ENCODE measurements at places on chromosomes 6 and 20.

DNA sequence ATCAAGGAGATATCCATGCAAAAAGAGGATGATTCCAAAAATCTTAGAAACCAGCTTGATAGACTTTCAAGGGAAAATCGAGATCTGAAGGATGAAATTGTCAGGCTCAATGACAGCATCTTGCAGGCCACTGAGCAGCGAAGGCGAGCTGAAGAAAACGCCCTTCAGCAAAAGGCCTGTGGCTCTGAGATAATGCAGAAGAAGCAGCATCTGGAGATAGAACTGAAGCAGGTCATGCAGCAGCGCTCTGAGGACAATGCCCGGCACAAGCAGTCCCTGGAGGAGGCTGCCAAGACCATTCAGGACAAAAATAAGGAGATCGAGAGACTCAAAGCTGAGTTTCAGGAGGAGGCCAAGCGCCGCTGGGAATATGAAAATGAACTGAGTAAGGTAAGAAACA is 10.1 kb upstream of the SNRNP48 start:
- DNase-seq: no peak

GRCh38 chr20:60762386-60762785 is 489.7 kb upstream of the CDH4 start:
- DNase-seq: no peak

DNA sequence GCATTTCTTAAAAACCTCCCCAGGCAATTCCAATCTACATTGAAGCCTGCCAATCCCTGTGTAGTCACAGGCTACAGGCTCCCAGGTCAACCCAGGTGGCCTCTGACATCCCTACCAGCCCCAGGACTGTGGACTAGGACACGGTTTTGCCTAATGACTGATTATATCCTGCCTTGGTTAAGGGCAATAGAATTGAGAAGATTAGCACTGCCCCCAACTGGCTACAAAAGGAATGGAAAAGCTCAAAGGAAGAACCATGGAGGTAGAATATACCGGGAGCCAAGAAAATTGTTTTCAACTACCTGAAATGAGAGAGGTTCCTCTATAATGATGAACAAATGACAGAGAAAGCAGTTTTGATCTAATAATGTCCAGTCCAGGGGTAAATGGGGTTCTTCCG is 421.1 kb upstream of the AGPAT4 start:
- no peak for DNase-seq

- DNase-seq: no peak
Observed at GRCh38 chr20:23293689-23294088, 56.9 kb upstream of the NXT1 start.

DNA sequence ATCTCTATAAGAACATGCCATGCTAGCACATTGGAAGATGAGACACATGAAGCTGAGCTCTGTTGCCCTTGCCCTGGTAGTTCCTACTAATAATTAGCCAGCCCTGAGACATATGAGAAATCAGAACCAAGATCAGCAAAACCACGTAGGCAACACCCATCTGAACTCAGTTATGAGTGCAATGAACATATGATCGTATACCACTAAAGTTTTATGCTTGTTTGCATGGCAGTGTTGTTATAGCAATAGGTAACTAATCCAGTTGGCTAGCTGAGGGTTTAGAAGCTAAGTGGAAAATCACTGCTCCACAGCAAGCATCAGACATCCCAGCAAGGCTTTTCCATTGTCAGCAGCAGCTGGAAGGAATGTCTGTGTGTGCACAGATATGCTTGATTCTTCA is 180.7 kb downstream of the BTBD3 start:
- DNase-seq: no peak

DNA sequence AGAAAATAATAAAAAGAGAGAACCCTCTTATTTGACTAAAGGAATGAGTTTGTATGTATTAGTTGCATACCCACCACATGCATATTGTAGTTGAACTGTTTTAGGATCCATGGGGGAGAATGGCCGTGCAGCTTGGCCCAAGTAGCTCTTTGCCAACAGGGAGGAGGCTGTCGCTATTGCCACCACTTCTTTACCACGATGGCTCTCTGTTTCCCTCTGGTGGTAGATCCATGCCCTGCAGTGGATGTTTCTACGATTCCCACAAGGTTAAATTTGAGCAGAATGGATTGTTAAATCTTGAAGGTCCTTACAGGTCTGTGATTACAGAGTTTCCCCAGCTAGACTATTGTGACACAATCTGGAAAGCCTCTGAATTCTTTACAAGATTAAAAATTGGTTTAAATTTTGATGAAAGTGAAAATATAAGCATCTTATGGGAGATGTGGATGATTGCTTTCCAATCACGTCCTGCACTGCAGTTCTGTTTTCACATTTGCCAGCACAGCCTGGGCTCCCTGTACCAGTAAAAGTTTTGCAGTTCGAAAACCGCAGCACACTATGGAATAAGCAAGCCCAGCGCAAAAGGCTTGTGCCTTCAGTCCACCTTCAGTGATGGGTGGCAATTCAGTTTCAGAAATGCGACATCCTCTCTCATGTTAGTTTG is 34.4 kb upstream of the FNDC1 start:
- peak; percentile 85 for DNase-seq

GRCh38 chr20:5614506-5614905 is 135.7 kb upstream of the SHLD1 start:
- DNase-seq: no peak

DNA sequence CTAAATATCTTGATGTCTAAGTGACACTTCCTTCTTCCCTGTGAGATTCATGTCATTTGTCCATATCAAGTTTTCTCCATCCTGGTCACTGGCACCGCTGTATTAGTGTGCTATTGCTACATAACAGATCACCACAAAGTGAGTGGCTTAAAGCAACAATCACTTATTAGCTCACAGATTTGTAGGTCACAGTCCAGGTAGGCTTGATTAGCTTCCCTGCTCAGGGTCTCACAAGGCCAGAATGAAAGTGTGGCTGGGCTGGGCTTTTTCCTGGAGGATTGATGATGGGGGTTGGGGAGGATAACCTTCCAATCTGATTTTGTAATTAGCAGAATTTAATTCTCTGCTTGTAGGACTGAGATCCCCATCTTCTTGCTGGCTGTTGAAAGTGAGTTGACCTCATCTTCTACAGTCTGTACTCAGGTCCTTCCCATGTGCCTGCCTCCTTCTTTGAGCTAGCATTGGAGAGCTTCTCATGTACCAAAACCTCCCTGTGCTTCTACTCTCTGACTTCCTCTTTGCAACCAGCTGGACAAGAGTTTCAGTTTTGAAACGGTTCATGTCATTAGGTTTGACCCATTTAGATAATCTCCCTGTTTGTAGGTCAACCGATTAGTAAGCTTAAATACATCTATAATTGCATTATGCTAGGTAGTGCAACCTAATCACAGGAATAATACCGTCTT is 152.4 kb upstream of the MAN1A1 start:
- DNase-seq: no peak

DNA sequence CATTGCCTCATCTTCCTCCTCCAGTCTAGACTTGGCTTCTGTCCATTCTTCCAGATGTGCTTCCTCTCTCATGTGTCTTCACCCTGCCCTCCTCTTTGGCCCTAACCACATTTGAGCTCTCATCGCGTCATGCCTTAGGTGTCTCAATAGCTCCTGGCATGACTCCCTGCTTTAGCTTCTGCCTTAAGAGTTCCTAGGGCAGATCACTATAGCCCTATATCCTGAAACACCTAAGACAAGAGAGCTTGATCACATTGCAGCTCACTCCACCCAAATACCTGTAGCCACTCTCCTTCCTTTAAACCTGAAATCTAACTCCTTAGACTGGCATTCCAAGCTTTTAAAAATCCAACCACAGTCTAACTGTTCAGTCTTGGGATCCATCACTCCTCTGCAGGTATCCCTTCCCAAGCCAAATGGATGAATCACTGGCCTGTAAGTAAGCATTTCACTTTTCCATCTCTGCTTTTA is 69.0 kb upstream of the STXBP5 start:
- no peak for DNase-seq

DNA sequence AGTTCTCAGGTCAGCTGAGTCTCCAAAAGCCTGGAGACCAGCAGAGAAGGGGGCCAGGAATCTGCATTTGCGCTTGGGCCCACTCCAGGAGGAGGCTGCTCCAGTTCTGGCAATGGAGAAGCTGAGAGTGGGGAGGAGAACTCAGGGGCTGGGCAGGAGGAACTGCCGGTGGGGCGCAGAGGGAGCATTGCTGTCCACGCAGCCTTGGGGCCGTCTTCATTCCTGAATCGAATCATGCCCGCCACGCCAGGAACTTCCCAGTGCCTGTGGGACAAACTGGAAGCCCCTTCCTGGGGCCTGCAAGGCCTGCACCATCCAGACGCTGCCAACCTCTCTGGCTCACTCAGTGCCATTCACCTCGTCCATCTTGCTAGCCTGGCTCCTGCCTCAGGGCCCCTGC is 16.9 kb downstream of the RAB44 start:
- DNase-seq: no peak

DNA sequence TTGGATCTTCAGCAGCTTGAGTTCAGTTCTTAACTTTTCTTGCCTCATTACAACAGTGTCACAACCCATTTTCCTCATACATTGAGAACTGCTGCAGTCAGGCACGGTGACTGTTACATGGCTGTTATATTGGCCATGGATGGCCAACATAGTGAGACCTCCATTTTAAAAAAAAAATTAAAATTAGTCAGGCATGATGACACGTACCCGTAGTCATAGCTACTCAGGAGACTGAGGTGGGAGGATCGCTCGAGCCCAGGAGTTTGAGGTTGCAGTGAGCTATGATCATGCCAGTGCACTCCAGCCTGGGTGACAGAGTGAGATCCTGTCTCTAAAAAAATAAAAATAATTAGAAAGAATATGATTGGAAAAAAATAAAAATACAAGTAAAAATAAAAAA is 9.9 kb upstream of the MMP24 start:
- DNase-seq: no peak

- no peak for DNase-seq
Observed at GRCh38 chr6:118791499-118791898, 102.5 kb upstream of the ASF1A start.

- DNase-seq: no peak
Observed at GRCh38 chr6:3226042-3226441, 1.4 kb downstream of the TUBB2B start.

GRCh38 chr6:165702669-165703068 is 39.6 kb upstream of the PDE10A start:
- DNase-seq: no peak

DNA sequence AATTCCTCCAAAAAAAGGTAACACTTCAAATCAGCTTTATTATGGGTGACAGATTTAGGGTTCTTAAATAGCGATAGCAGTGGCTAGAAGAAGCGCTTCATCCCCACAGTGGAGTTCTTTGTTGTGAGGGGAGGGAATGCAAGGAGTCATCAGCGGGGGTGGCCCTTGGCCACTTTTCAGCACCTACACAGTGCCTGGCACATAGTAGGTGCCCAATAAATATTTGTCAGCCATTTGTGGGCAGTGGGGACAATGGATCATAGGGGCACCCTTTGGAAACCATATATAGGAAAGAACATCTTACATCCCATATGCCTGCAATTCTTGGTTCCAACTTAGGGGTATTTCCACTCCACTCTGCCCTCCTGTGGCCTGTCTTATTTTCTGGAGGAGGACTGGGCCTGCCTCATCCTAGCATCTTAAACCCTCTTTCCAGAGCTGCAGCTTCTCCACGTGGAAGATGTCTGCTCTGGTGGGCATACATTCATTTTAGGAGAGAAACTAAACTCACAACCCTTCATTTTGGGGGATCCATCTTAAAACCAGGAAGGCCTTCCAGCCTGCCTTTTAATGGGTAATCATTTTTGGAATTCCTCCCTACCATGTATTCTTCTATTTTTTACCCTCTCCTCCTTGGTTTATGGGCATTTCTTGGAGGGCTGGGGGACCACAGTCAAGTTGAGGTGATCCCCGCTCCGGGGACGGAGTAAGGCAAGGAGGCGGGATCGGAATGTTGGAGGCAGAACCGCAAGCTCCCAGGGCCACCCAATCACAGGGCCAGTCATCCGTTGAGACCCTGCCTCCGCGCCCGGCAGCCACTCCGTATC is 2.6 kb upstream of the GPSM3 start:
- DNase-seq: no peak

GRCh38 chr6:115594891-115595290 is 465.8 kb downstream of the FRK start:
- no peak for DNase-seq

DNA sequence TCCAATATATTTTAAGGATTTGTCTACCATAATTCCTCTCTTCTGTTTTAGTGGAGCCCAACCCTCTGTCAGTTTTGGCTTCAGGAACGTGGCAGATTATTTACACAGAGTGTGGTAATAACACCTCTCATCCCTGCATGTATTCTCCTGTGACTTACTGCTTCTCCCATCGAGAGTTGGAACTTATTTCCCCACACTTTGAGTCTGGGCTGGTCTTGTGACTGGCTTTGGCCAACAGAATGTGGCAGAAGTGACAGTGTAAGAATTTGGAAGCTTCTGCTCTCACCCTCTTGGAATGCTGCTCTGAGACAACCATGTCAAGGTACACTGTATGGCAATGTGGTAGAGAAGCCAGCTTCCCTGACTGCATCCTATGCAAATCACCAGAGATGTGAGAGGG is 407.7 kb downstream of the EPM2A start:
- no peak for DNase-seq

DNA sequence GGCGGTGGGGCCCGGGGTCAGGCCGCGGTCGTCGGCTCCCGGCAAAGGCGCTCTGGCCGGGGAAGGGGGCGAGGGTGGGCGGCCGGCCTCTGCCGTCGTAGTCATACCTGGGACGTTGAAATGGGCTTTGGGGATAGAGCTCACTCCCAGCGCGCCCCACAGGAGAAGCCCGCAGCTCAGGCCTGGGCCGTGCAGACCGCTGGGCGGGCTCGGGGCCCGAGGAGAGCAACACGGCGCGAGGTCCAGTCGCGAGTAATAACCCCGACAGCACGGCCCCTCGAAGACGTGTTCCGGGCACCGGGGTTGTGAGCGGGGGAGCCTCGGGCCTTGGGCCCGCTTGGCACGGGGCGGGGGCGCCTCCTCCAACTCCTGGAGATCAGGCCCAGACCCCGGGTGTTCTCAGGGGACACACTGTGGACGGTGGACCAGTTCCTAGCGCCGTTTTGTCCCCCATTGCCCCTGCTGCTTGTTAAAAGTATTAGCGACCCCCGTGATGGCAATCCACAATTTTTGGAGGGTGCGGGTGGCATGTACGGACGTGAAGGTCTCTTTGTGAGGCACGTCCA is 10.9 kb downstream of the FOXC1 start:
- no peak for DNase-seq

DNA sequence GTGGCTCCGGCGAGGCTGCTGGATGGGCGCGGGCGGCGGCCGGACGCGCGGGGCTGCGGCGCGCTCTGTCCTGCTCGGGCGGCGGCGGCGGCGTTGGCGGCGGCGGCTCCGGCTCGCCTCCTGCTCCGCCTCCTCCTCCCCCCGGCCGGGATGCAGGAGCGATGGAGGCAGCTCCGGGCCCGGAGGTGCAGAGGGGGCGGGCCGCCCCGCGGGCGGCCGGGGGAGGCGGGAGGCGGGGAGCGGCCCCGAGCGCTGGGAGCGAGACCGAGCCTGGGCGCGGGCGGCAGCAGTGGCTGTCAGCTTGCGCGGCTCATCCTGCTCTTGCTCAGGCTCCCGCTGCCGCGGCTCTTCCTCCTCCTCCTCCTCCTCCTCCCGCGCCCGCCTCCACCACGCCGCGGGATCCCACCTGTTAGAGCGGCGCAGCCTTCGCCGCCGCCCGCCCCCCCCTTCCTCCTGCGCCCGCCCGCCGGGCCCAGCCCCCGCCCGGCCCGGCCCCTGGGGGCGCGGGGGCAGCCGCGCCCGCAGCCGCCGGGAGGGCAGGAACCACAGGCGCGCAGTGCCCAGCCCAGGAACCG is at the start of gene NOL4L:
Gene NOL4L (minus strand): TSS at position 323 of the 575 bp plus-strand sequence. CDS start 443 bp downstream, outside the sequence.
- peak; percentile 39 for DNase-seq

GRCh38 chr6:2047855-2048254 is 197.6 kb downstream of the GMDS start:
- DNase-seq: no peak

GRCh38 chr20:44576297-44576696 is 6.1 kb upstream of the PKIG start:
- DNase-seq: no peak

- DNase-seq: no peak
Observed at GRCh38 chr20:36541768-36542488, 609 bp downstream of the MYL9 start.
